Left lung (tissue), 14 donors: ENCODE measurements at places on chromosomes 7 and 10.

DNA sequence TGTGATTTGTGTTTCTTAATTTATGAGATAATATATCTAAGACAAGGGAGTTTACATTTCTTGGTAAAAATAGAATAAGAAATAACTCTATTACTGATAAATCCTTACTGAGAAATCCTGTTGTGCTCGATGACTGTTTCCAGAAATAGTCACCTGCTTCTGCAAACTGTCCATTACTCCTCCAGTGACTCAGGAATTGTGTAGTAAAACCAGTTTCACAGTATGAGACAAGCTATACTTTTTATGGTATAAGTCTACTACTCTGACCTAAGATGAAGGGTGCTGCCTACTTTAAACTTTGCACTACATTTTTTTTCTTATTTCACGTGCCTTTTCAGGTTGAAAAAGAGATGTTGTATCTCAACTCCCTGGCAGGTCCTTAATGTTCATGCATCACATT lies 6.8 kb upstream of the ANKRD22 start:
- no peak for DNase-seq

- no peak for DNase-seq
These were observed 88.1 kb downstream of the SEPTIN14 start for GRCh38 chr7:55774327-55775050.

GRCh38 chr7:92359801-92360200 lies 87.5 kb upstream of the GATAD1 start:
- DNase-seq, result no peak

DNA sequence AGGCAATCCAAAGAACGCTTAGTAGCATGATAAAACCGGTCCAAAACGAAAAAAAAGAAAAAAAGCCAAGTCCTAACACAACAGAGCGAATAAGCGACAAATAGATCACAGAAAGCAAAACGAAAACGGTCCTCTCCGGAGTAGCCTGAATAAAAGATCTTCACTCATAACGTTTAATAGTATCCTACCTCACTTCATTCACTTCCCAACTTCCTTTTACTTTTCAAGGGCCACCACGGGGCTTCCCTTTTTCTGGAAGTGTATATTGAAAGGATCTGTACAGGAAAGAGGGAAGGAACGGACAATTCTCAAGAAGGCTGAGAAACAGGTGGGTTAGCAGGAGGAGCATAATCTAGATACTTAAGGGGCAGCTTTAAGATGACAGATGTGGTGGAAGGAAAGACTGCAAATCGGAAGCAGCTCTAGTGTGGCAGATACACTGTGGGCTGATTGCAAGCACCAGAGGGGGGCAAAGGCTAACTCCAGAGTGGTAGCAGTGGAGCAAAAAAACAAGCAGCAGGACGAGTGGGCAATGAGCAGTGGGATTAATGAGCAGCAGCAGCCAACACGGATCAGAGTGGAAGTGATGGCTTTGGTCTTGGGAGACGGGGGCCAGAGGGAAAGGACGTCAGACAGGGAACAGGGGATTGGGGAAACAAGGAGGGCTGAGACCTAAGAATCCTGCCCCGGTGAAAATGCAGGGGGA lies 866 bp downstream of the CNOT4 start:
- DNase-seq, result no peak

- no peak for DNase-seq
These were observed 50.8 kb downstream of the ATAD1 start for GRCh38 chr10:87767253-87767652.

- DNase-seq, result no peak
These were observed 45.8 kb downstream of the PRR15 start for GRCh38 chr7:29609162-29610037.

- DNase-seq, result no peak
These were observed 490.0 kb downstream of the SH2D4B start for GRCh38 chr10:81027706-81028105.

DNA sequence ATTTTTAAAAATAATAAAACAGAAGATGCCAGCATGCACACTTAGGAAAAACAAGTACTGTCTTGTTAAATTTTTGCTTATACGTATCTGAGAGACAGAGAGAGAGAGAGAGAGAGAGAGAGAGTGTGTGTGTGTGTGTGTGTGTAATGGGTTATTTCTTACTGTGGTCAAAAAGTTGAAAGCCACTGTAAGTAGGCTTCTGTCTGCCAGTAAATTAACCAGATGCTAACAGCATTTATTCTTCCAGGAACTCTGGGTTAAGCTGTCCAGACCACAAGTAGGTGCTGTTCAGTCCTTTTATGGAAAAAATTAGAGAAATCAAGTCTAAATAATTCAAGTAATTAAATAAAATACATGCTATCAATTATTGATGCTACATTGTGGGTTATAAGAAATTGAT lies 39.7 kb downstream of the RNF32 start:
- no peak for DNase-seq

- DNase-seq, result peak; percentile 76
These were observed 15.9 kb downstream of the CAMK2B start for GRCh38 chr7:44309271-44310091.

- no peak for DNase-seq
These were observed 1360.6 kb upstream of the LRRTM3 start for GRCh38 chr10:65565246-65565645.

GRCh38 chr7:29569648-29570047 lies 6.0 kb downstream of the PRR15 start:
- DNase-seq, result no peak

DNA sequence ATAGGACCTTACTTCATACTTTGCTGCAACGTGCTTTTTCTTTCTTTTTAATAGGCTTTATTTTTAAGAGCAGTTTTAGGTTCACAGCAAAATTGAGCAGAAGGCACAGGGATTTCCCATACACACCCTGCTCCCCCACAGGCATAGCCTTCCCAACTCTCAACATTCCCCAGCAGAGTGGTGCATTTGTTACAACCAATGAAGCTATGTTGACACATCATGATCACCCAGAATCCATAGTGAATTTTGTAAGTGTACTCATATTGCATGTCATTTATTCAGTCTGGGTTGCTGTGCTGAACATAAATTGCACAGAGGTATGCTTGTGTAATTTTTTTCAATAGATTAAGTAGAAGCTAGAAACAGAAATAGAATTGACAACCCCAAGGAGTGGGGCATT lies 327.3 kb downstream of the INHBA start:
- DNase-seq, result no peak

DNA sequence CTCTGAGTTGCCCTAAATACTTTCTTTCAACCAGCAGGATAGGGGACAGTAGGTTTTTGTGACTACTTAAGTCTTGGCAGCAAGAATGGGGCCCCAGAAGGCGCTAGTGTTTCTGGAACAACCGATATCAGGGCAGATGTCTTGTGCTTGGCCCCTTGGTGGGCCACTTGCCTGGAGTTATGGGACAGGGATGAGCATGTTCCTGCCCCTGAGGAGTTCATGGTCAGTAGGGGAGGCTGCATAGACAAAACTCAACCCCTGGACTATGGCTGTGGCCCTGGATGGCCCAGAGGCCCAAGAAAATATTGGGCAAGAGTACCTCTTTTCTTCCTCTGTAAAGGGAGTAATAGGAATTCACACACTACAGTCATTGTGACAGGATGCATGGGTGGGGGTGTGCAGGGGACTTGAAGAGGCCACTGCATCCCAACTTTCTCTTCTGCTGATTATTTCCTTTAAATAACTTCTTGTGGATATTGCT lies 57.7 kb upstream of the IGFBP3 start:
- no peak for DNase-seq

DNA sequence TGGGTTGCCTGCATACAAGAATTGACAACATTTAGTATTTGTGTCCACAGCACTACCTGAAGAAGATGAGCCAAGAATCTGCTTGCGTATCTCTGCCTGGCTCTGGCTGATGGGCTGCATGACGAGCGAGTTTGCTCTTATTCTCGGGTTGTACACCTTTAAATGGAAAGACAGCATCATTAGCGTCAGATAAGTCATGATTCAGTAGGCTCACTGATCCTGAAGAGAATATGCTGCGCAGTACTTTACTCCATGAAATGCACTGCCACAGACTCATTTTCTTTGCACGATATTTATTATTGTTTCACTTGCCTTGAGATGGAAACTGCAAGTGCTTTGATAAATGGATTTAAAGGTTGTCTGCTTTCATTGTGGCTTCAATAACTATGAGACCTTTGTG lies 28.6 kb downstream of the DHX32 start:
- no peak for DNase-seq

DNA sequence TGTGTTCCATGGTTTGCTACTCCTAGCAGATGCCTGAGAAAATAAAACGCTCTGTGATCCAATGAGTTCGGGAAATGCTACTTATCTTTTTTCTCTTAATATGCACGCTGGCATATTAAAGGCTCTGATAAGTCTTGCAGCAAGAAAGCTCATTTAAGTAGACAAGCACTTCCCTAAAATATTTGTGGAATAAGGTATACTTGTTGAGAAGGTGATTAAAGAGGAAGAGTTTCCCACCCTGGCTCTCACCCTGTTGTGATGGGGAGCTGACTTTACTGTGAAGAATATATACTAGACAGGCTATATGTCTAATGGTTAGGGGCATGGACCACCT lies 279.4 kb downstream of the RPS24 start:
- no peak for DNase-seq

GRCh38 chr7:24172856-24173255 lies 111.1 kb upstream of the NPY start:
- peak; percentile 65 for DNase-seq

GRCh38 chr7:88432301-88432700 lies 125.6 kb upstream of the STEAP4 start:
- peak; percentile 3 for DNase-seq

- no peak for DNase-seq
These were observed 211.6 kb downstream of the PHF14 start for GRCh38 chr7:11185179-11185815.
